Adrenal gland (tissue), 19 donors: ENCODE measurements at places on chromosomes 3 and 15. TPM values are rescaled to one million over a fixed set of nuclear protein-coding genes. Genes with fewer than 3 reads are reported as not detected.

GRCh38 chr3:58521917-58522631, 14.9 kb downstream of the ACOX2 start:
- no peaks in the 10 kb centered on the region for H3K27me3 ChIP-seq
- H3K36me3 ChIP-seq = peaks cover 46% of the 10 kb centered on the region
- H3K4me1 ChIP-seq = no peaks in the 10 kb centered on the region
- no peak overlapping the region for H3K4me3 ChIP-seq

- DNase-seq = no peak
- H3K4me1 ChIP-seq = no peaks in the 10 kb centered on the region
Observed at GRCh38 chr3:35224565-35225295, 414.6 kb upstream of the ARPP21 start.

The GHSR gene
- polyA plus RNA-seq = not detected

The CILP gene
- polyA plus RNA-seq = 0.68 TPM

The DHX30 gene
- polyA plus RNA-seq = 35.5 TPM
